ENCODE measurements at places on chromosomes 12 and 14.

DNA sequence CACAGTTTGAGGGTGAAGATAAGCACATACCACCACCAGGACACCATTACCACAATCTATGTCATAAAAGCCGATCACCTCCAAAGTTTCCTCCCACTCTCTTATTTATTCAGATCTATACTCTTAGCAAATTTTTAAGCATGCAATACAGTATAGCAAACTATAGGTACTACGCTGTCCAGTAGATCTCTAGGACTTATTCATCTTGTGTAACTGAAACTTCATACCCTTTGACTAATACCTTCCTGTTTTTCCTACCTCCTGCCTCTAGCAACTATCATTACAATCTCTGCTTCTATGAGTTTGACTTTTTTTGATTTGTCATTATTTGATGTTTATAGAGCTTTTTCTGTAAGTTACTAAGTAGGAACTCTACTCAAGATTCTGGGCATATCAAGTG lies 84.5 kb upstream of the MANSC4 start:
- no peak for DNase-seq

DNA sequence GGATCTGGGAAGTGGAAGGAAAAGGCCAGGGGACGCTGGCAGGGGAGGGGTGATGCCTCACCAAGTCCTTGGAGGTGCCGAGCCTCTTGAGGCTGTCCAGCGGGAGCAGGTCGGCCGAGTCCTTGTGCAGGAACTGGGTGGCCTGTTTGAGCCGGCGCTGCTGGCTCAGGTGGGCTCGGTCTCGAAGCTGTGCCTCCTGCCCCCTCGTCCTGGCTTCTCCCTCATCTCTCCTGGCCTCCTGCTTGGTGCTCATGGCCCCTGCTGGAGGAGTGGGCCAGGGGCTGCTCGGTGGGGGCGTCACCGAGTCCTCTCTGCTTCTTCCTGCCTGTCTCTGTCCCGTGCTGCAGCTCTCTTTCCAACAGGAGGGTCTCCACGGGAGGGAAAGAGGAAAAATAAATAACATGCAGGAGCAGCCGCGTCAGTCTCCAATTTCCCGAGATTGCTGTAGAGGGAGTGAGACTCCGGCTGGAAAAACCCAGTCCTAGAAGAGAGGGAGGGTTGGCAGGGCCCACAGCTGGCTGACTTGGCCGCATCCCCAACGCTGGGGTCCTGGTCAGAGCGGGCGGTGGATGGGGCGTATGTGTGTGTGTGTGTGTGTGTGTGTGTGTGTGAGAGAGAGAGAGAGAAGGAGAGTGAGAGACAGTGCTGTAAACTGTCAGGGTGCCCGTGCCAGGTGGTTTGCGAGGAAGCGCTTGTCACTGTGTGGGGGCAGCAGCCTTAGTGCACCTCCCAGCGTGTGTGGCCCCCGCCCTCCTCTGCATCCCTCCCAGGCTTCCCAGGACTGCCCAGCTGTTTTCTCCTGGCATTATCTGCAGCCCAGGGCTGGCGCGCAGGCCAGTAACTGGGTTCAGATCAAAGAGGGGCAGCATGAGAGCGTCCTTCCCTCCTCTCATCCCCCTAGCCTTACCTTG lies at the start of gene NRIP2:
Gene NRIP2 (minus strand): TSS at position 455 of the 911 bp plus-strand sequence. CDS start 52 bp downstream, at position 403.
- no peak for DNase-seq

- DNase-seq, result no peak
Measured at GRCh38 chr14:72558721-72559120, 335.2 kb downstream of the DPF3 start.

DNA sequence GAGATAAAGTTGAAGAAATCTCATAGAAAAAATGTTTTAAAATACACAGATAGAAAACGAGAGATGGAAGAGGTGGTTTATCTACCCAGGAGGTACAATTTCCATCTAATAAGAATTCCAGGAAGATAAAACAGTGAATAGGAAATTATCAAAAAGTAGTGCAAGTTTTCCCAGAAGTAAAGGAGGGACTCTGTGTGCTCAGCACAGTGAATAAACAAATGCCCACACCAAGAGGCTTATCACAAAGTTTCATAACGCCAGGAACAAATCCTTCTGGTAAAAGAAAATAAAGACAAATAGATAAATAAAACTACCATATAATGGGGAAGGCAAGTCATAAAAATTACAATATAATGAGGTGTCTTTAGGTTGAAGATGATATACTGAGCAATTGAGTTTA lies 179.0 kb downstream of the SLC41A2 start:
- DNase-seq, result no peak

DNA sequence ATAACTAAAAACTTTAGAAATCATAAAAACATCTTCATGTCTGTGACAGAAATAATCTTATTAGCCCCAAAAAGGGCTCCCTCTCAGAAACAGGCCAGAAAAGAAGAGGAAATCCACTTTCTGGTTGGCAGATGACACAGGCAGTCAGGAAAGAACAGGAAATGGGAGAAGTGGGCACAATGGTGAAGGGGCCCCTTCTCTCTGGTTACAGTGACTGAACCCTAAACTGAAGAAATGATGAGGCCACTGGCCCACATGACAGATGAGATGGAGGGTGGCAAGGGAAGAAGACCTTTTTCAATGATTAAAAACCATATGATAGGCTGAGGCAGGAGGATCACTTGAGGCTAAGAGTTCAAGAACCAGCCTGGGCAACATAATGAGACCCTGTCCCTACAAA lies 21.1 kb downstream of the TCTN1 start:
- no peak for DNase-seq

- DNase-seq, result no peak
Measured at GRCh38 chr14:101025131-101025530, 121.6 kb upstream of the RTL1 start.
